H9 (cell line): ENCODE measurements at places on chromosomes 13 and 19. TPM values are rescaled to one million over a fixed set of nuclear protein-coding genes. Genes with fewer than 3 reads are reported as not detected.

The ZNF253 gene
- total RNA-seq: 47.7 and 51.0 TPM in 2 replicates

The ACP5 gene
- total RNA-seq: 2.3 and 4.0 TPM in 2 replicates

The FCER2 gene
- total RNA-seq: not detected in 2 replicates

The HCST gene
- 0.68 and 1.8 TPM in 2 replicates for total RNA-seq

The ZNF844 gene
- 8.7 and 10.0 TPM in 2 replicates for total RNA-seq

The C3 gene
- total RNA-seq: 4.9 and 5.9 TPM in 2 replicates

- DNase-seq: no peak
Observed at GRCh38 chr19:33715462-33715861, 81.2 kb upstream of the KCTD15 start.

DNA sequence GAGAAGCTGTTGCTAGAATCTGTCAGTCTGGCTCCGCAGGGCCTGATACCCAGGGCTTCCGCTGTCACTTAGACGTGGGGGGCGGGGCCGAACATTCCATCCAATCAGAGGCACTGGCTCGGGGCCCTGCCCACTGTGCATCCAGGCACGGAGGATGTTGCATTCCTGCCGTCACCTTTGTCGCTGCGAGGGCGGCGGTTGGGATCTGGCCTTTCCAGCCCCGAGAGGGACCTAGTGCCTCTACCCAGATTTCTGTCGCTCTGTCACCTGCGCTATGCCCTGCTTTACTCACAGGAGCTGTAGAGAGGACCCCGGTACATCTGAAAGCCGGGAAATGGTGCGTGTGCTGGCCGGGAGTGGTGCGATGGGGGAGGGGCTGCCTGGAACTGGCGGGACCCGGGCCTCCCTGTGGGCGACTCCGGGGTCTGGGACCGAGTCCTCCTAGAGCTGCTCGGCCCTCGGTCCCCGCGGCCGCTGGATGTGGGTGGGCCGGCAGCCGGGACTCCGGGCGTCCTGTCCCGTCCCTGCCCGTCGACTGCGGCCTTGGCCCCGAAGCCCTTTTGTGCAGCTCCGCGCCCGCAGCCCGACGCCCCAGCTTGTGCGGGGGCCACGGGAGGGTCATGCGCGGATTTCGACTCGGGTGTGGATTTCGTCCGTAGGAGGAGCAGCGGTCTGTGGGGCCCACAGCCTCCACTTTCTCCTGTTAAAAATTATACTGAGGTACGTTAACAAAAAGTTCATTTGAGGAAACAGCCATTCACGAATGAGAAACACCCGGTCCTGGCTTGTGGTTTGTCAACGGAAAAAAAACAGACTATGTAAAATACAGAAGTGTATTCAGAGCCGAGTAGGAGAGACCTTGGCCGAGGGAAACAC is at the start of gene ZNF439:
ZNF439 (plus strand) TSS at position 133 of the 876 bp plus-strand sequence; CDS start at position 275, 142 bp downstream.
- peak; percentile 37 for DNase-seq

- no peak for DNase-seq
Observed at GRCh38 chr13:42377640-42378382, 105.9 kb downstream of the AKAP11 start.

DNA sequence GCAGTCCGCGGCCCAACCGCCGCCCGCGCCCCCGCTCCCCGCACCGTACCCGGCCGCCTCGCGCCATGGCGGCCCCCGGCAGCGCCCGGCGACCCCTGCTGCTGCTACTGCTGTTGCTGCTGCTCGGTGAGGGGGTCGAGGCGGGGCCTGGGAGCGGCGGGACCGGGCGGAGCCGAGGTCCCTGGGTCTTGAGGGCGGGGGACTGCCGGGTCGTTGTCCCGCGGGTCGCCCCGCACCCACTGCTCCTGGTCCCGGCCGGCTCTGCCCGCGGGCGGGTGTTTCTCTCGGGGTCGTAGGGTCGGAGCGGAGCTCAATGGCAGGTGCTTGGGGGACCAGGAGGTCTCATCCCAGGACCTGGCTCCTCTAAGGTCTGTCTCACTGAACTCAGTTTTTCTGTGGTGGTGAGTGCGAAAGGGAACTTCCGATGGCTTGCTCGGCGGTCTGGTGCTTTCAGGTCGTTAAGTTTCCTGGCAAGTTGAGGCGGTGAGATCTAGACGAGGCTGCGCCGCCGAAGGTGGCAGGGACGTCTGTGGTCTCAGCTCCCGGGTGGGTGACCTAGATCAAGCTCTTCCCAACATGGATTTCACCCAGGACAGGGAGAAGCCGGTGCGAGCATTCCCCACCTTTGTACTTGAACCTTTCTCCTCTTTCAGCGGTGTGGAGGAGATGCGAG is 467 bp downstream of the LAMP1 start:
- peak; percentile 45 for DNase-seq

DNA sequence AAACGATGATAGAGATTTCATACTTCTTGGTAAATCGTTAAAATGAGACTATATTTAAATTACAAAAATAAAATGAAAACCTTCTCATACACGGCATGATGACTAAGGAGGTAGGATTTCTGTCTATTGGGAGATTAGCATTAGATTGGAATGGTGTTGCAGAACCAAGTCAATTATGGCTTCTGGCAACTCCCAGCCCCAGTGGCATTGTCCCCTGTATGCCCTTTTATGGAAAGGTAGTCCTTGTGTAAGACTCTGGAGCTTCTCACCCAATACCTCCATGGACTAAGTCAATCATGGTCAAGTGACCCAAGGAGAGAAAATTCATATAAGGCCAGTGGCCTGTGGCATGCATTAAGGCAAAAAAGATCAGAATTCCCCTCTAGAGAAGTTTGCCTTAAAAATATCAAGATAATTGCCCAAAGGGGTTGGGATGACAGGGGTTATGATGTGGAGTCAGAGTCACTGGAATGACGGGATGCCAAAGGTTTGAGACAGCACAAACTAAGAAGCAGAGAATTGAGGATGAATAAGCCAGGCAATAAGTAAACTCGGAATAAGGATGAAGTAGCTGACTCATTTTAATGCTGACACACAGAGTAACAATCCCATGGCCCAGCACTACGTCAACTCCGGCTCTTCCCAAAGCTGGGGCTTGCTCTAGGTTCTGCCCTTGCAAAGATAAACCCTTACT is 57.8 kb upstream of the POSTN start:
- no peak for DNase-seq

DNA sequence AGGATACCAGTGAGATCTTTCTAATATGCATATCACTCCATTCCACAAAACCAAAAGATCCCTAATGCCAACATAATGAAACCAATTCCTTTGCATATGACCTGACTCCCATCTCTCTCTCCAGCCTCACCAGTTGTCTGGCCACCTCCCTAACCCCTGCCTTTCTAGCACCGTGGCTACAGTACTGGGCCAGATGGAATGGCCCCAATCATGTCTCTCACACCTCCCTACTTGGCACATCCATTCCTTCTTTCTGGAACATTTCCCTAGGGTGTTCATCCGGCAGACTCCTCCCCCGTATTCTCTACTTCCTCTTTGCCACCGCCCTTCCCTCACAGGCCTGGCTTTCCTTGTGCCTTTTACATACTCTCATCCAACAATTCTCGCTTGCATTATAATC is 62.0 kb downstream of the GPALPP1 start:
- DNase-seq: no peak

GRCh38 chr13:105089858-105090643 is 1445.4 kb downstream of the EFNB2 start:
- DNase-seq: no peak

DNA sequence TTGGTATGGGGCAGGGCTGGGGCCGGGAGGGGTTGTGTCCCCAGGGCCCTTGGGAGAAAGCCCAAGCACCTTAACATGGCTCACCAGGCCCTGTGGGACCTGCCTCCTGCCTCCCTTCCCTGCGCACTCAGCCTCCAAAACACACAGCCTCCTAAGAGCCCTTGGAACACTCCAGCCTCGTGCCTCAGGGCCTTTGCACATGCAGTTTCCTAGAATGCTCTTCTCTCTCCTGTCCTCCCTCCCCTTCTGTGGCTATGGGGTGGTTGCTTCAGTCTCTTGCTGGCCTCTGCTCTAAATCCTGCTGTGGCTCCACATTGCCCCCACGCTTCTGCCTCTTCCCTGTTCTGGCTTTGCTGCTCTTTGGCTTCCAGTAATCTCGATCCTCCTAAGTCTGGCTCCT is 23.7 kb downstream of the HIF3A start:
- DNase-seq: no peak

- no peak for DNase-seq
Observed at GRCh38 chr19:7199613-7200533, 94.3 kb downstream of the INSR start.

DNA sequence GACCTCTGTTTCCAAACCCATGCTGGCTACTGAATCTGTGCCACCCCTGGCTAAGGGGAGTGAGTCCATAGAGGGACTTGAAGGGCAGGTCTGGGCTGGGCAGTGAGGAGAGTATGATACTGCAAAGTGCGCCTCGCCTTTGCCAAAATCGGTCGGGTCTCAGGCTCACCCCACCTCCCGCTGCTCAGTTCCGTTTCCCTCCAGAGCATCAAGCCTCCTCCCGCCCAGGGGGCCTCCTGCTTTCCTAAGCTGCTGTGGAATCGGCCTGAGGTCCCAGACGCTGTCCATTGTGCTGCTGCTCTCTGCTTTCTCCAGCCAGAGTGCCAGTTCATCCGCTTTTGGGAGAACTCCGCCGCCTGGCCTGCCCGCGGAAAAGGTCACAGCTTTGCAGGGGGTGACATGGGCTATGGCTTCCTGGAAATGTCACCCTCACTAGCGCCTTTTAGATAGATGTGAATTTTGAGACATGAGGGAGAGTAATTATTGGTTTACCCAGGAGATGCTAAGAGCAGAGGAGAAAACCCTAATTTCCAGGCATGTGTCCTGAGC is 1418.4 kb downstream of the UQCRFS1 start:
- peak; percentile 59 for DNase-seq

DNA sequence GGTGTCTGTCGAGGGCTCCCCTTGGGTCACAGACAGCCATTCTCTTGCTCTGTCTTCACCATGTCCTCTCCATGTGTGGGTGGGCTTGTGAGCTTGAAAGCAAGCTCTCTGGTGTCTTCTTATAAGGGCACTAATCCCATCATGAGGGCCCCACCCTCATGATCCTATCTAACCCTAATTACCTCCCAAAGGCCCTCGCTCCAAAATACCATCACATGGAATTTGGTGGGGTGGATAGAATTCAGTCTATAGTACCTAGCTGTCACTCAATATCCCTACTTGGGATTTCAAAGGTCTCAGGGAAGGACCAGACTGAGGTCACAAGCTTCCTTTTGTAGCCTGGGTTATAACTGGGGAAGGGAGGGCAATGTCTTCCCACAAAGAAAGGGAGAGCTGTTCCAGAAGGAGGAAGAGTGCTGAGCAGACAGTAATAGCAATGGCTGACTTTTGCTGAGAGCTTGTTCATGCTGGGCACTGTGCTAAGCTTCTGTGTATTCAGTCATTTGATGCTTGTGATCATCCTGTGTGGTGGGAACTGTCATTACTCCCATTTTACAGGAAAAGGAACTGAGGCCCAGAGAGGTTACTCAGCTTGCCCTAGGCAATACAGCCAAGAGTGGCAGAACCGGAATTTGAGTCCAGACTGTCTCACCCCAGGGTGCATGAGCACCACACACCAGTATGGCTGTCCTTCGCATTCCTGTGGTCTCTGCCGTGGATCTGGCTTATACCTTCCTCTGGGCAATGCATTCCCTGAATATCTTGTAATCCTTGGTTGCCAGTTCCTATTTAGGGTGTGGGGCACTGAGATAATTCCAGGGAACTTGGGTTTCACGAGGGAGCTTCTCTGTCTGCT is 8.2 kb downstream of the FXYD5 start:
- no peak for DNase-seq

GRCh38 chr13:31964168-31964567 is 67.4 kb upstream of the FRY start:
- DNase-seq: no peak

DNA sequence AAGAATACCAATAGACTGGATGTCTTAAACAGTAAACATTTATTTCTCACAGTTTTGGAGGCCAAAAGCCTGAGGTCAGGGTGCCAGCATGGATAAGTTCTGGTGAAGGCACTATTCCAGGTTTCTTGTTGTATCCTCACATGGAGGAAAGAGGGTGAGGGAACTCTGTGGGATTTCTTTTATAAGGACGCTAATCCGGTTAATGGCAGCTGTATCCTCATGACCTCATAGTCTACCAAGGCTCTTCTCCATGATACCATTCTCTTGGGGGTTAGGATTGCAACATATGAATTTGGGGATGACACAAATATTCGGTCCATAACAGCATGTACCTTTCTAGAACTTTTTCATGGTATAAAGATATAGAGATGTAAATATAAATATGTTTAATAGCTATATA is 412.0 kb downstream of the LMO7 start:
- DNase-seq: no peak

- no peak for DNase-seq
Observed at GRCh38 chr19:31880283-31880682, 465.1 kb upstream of the ZNF507 start.

GRCh38 chr19:10334588-10335351 is 1.4 kb upstream of the RAVER1 start:
- peak; percentile 95 for DNase-seq

DNA sequence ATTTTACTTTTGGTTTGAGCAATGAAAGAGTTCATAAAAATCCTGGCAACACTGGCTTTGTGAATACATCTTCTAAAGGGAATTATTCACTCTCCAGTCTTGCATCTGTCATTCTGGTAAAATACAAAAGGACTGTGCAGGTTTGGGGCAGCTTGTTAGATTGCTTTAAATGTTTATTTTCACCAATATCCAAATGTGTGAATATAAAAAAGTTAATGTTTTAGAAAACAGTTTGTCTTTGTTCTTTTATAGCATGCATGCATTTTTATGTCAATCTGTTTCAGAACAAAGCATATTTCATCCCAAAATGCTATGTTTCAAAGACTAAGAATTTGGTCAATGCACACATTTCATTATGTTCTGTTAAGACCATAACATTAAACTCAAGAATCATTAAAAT is 1145.4 kb downstream of the OLFM4 start:
- DNase-seq: no peak

DNA sequence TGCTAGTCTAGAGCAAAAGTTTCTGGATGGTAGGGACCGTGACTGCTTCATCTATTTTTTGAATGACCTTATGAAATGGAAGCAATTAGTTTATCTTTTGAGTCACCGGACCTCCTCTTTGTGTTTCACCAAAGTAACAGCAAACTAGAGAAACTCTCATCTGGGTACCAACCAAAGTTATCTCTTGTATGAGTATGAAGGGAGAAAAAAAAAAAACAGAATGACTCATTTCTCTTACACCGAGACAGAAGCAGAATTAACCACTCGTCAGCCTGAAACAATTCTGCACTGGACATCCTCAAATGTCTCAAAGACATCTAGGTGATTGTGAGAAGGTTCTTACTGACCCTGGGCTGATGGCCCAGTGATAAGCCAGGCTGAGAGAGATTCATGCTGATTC is 18.3 kb downstream of the ZNF100 start:
- no peak for DNase-seq

DNA sequence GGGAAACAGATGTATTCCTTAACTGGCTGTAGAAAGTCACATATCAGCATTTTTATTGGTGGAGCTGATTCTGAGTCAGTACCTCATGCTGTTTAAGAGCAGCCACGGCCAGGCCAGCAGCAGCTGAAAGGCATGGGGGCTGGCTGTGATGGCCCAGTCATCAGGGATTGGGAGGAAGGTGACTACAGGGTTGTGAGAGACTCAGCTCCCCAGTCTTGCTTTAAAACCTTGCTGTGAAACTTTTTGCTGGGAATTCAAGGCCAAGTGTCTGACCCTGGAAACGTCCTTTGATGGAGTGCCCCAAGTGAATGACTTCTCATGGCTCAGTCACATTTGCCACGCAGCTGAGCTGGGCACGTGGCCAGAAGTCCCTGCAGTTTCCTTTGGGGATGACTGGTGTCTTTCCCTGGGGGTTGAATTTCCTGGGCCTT is 39.1 kb upstream of the RNF113B start:
- DNase-seq: no peak
